ENCODE measurements at places on chromosomes 16 and 17. TPM values are rescaled to one million over a fixed set of nuclear protein-coding genes. Genes with fewer than 3 reads are reported as not detected.
A peak's percentile ranks its signal among the peaks of the same experiment; 100 is the strongest.

DNA sequence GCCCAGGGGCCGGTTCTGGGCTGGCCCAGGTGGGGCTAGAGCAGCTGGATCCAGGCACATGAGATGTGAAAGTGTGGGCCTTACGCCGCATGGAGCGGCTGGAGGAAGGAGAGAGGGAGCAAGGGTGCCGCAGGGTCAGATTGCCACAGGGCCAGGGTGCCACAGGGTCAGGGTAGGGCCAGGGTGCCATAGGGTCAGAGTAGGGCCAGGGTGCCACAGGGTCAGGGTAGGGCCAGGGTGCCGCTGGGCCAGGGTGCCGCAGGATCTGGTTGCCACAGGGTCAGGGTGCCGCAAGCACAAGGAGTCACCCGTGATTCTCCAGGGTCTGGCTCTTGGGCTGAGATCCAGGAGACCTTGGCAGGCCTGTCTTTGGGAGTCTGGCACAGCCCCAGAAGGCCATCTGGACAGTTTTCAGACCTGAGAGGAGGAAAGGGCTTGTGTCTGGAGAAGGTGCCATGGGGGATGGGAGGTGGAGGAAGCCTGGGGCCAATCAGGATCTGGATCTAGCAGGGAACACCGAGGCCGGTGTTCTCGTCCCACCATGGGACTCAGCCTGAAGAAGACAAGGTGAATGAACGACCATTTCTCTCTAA lies 13.1 kb upstream of the LASP1NB start:
- no peak for DNase-seq

- DNase-seq: no peak
Measured at GRCh38 chr16:70687102-70687511, 1.3 kb upstream of the MTSS2 start.

DNA sequence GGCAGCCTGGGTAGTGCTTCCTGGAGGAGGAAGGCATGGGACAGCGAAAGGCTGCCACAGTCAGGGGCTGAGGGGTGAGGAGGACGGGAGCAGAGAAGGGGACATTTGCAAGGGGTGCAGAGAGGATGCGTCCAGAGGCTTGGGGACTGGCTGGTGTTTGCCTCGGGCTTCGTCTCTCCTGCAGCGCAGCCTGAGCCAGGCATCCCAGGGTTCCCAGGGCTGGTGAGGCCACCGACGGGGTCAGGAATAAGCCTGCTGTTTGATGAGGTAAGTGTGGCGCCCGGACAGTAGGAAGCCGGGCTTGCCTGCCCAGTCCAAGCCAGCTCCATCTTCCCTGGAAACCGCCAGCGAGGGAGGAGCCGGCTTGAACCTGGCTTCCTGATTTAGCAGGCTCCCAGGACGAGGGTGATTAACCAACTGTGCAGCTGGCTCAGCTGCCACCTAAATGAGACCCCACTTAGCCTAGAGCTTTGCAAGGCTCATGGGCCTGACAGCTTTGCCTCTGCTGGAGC lies 47.8 kb downstream of the PITPNM3 start:
- DNase-seq: no peak

DNA sequence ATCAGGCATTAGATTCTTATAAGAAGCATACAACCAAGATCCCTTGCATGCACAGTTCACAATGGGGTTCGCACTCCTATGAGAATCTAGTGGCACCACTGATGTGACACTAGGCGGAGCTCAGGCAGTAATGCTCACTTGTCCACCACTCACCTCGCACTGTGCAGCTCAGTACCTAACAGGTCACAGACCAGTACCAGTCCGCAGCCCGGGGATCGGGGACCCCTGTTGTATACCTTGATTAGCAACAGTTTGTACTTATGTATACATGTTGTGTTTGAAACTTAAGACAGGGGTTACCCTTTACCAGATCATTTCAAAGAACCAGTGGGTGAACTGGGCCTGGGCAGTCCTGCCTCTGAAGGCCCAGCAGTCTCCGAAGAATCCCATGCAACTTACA lies 103.7 kb downstream of the PMP22 start:
- no peak for DNase-seq

DNA sequence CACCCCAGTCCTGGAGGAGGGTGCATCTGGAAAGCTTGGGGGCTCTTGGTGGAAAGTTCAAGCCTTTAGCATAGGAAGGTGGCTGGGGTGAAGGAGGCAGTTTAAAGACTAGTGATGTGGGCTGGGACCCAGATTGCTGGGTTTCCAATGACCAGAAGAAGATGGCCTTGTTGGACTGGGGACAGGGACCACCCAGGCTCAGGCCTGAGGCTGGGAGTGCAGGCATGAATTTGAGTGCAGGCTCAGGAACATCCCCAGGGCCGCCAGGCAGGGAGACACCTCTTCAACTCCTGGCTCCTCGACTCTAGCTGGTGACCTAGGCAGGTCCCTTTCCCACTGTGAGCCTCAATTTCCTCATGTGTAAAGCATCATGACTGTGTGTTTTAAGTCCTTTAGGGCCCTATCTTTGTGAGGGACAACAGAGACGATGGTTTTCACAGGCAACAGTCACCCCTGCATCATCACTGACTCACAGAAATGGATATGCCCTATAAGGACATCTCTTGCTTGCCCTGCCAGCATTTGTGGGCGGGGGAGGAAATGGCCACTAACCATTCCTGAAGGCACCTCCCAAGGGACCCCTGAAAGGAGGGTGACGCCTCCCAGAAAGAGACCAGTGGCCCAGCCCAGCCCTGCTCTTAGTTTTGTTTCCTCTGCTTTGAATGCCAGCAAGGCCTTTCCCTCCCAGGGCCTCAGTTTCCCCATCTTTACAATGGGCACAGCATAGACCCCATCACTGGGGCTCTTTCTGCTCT lies 11.1 kb downstream of the NLRC5 start:
- peak; percentile 47 for DNase-seq

- DNase-seq: no peak
Measured at GRCh38 chr16:57721356-57722209, 14.0 kb upstream of the KATNB1 start.

DNA sequence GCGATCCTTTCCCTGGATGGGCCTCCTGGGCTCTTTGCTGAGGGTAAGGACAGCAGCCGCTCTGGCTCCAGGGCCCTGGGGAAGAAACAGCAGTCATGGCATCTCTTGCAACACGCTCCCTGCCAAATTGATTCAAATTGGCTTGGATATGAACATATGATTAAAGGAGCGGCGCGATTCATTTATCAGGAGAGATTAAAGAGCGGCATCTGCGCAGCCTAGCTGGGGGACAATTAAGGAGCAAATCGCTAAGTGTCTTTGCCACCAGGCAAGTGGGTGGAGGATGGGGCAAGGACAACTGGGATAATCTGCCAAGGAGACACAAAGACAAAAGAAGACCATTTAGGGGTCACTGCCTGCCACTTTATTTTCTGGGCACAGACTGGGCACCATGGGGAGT lies 27.8 kb downstream of the PIPOX start:
- DNase-seq: no peak

DNA sequence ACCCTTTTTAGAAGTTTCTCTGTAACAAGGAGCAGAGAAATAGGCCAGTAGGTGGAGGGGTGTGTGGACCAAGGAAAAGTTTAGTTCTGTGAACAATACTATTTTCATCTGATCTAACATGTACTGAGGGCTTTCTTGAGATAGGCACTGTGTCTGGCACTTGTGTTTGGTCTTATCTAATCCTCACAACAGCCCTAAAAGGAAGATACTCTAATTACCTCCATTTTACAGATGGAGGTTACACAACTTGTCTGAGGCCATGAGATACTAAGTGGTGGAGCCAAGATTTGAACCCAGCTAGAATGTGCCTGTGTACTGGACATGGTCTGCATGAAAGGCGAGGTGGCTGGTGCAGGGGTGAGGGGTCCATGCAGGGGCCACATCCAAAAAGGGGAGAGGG lies 4.5 kb downstream of the TNFSF12 start:
- DNase-seq: no peak

DNA sequence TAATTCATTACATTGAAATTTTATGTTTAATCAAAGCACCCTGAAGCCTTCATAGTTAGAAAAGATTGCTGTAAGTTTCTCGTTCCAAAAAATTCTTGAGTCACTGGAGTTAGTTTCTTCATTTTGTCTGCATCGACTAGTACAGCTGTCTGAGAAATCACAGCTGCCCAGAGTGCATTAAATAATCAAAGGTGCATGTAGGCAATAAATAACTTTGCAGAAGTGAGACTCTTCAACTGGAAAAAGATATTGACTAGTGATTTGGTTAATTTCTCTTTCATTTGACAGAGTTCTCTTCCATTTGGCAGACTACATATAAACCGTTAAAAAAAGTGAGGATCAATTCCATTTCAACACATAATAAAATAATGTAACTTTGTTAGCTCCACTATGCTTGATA lies 234.0 kb downstream of the CNTNAP4 start:
- DNase-seq: no peak

DNA sequence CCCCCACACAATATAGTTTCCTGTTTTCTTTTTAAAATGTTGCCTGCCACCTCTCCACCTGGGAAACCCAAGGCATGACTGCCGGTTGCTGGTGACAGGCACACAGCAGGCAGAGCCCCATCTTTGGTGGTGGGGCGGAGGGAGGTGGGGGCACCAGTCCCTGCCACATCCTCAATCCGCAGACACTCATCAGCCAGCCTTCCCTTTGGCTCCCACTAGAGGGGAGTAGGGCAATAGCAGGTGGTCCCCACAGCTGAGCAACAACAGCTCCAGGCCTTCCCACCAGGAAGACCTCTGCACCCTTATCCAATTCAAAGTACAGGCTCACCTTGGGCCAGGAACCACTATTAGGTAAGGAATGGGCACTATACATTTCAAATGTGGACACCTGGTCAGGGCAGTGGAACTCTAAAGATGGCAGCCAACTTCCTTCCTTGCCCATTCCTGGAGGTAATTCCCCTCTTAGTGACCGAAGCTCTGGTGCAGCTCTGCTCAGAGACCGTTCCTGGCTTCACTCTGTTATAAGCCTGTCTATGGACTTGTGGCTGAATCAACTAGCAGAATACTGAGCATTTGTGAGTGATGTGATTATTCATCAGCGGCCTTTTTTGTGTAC lies 13.9 kb downstream of the RECQL5 start:
- no peak for DNase-seq

DNA sequence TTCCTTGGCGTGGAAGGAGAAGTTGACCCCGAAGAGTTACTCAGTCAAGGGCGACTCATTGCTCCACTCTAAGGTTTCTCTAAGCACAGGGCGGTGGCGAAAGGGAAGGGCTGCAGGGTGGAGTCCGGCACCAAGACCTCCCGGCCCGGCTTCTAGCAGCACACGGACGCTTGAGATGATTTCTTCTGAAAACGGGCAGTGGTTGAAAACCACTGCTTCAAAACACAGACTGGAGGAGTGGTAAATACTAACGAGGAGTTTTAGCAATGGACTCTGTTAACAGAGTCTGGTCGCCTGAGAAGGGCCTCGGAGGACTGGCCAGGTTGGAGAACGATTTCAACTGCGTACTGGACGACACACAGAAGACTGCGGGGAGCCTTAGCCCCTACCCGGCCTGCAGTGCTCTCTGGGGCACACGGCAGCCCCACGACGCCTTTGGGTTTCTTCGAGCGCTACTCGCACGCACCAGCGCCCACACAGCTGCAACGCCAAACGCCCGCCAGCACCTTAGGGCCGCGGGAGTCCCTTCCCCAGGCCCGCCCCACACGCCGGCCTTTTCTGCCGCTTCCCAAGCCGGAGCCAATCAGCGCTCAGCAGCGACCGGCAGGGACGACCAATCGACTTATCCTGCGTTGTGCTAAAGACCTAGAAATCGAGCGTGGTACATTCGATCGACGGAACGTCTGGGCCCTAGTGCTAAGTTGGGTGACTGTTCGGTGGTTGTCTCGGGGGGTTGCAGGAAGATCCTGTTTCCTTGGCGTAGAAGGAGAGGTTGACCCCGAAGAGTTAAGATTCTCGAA lies 14.4 kb upstream of the CA4 start:
- DNase-seq: peak; percentile 68

- no peak for DNase-seq
Measured at GRCh38 chr17:71846561-71847110, 274.2 kb upstream of the SOX9 start.

- DNase-seq: no peak
Measured at GRCh38 chr17:68749349-68750207, 148.4 kb upstream of the FAM20A start.

GRCh38 chr17:8073627-8074484 lies 13.7 kb downstream of the ALOX12B start:
- peak; percentile 87 for DNase-seq

- DNase-seq: no peak
Measured at GRCh38 chr16:85046472-85046916, 18.9 kb downstream of the KIAA0513 start.

Gene CORO6
- 9.8 TPM for total RNA-seq

Gene HEATR9
- total RNA-seq: 0.21 TPM

Gene TNFRSF13B
- not detected for total RNA-seq

Gene CTRL
- 8.8 TPM for total RNA-seq

Gene CACNB1
- 8.3 TPM for total RNA-seq

Gene DOC2B
- 0.30 TPM for total RNA-seq

All from activated T-cell treated with anti-CD3 and anti-CD28 coated beads, Interleukin-2, amount 50 U/mL, for 4 hours (primary cell).